ENCODE measurements at places on chromosomes 13 and 19. TPM values are rescaled to one million over a fixed set of nuclear protein-coding genes. Genes with fewer than 3 reads are reported as not detected.

Gene F10
- total RNA-seq = 11.8 TPM

Gene UPF1
- total RNA-seq = 84.5 TPM

Gene CRTC1
- total RNA-seq = 5.3 TPM

Gene SHANK1
- 6.4 TPM for total RNA-seq

Gene KLK7
- 0.13 TPM for total RNA-seq

Gene SIGLEC5
- not detected for total RNA-seq

Gene TNNI3
- not detected for total RNA-seq

Gene ELSPBP1
- total RNA-seq = not detected

Gene ADM5
- total RNA-seq = 0.36 TPM

Gene PLIN4
- total RNA-seq = 2.9 TPM

Gene SPACA4
- total RNA-seq = not detected

Gene AKT2
- total RNA-seq = 102 TPM

Gene NCCRP1
- not detected for total RNA-seq

Gene RASGRP4
- not detected for total RNA-seq

Gene HIF3A
- total RNA-seq = 2.8 TPM

Gene TFPT
- 10.7 TPM for total RNA-seq

Gene GET3
- 61.8 TPM for total RNA-seq

Gene KCNJ14
- total RNA-seq = 0.65 TPM

Gene FFAR2
- not detected for total RNA-seq

Gene S1PR4
- total RNA-seq = not detected

Gene PSG1
- 1.7 TPM for total RNA-seq

Gene ANGPTL8
- total RNA-seq = not detected

Gene CD177
- total RNA-seq = not detected

Gene ZNF471
- 6.7 TPM for total RNA-seq

Gene SSC5D
- total RNA-seq = 40.5 TPM

Gene DIAPH3
- total RNA-seq = 4.7 TPM

Gene CEACAM7
- total RNA-seq = not detected

Gene HSD11B1L
- 16.0 TPM for total RNA-seq

Gene KCNN1
- 0.03 TPM for total RNA-seq

Measured in smooth muscle cell of the pulmonary artery (primary cell).